Stimulated activated CD4-positive, alpha-beta T cell treated with anti-CD3 and anti-CD28 coated beads, Interleukin-15, amount 100 ng/mL, for 1 hour (primary cell): ENCODE measurements at places on chromosomes 12 and 14.
A peak's percentile ranks its signal among the peaks of the same experiment; 100 is the strongest.

DNA sequence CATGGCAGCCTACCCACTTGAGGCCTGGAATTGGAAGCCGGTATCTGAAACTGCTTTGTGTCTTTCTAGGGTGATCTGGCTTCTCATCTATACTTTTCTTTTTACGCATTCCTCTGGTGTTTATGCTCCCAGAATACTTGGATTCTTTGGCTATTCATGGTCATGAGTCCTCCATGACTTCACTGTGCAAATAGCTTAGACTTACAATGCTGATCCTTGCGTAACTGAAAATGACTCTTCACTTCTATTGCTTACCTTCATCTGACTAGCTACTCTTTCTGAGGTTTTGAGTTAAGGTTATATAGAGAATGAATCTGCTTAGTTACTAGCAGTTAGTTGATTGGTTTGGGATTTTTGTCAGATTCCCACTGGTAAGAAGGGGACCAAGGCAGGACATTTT lies 121.7 kb upstream of the NOVA1 start:
- no peak for DNase-seq

DNA sequence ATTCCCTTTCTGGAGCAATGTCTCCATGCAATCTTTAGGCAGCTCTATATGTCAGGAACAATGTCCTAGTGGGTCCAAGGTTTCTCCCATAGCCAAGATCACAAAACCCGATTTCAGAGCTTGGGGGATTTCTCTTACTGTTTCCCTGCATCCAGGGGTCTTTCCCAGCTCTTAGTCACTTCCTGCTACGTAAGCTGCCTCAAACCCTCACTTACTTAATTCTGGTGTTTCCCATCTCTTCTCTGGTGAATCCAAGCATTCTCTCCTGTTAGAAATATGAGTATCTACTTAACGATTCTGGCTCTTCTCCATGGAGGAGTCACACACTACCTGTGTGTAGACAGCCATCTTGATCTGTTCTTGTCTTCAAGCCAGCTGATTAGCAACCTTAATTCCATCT lies 80.0 kb downstream of the IFNG-AS1 start:
- no peak for DNase-seq

GRCh38 chr12:34625116-34625515 lies 602.8 kb downstream of the ALG10 start:
- DNase-seq: no peak

GRCh38 chr12:50765095-50765911 lies 1.4 kb downstream of the ATF1 start:
- peak; percentile 3 for DNase-seq

DNA sequence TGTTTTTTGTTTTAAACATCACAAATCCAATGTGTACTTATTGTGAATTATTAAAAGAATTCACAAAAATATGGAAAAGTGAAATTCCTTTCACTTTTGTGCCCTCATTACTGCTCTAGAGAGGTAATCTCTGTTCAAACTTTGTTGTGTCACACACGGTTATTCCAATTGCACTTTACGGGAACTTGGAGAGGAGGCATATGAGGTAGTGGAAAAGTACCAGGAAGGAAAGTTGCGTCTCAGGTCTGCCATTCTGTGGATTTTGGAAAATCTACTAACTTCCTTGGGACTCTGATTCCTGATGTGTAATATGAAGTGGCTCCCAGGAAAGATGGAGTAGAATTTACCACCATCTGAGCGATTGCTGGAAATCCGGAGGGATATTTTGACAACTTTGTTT lies 90.9 kb upstream of the DCN start:
- no peak for DNase-seq

DNA sequence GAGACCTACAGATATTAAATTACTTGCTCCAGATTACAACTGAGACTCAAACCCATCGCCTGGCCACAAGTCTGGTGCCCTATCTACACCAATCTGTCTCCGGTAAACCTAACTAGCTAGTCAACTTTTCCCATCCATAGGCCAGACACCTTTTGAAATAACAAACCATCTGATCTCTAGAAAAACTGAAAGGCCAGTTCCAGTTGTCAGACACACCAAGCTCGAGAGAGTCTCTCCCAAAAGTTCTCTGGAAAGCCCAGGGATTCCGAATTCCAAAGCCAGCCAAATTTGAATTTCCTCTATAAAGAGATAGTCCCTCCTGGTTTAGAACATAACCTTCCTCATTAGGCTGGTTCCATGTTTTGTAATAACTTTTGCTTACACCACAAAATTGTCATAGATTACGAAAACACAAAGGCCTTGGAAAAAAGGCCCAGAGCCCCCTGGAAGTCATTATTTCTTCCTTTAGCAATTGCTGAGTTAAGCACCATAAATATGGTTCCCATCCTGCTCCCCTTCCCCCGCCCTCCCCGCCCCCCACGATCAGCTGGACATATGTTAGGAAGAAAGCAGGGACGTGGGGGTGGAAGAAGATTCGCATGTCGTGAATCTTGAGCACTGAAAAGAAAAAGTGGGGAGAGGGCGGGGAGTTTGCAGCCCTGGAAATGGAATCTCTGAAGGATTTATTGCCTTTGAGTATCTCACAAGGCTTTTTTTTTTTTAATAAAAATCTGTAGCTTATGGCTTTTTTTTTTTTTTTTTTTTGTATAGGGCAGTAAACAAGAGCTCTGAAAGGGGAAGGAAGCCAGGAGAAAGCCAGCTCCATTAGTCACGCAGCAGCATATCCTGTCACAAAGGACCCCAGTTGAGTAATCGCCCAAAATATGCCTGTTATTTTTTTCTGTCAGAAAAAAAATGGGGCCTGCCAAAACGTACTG lies 110.4 kb downstream of the ZFP36L1 start:
- no peak for DNase-seq

- DNase-seq: no peak
These were observed 208.6 kb downstream of the GALC start for GRCh38 chr14:87784386-87784785.

- DNase-seq: no peak
These were observed 179.6 kb upstream of the DIO2 start for GRCh38 chr14:80390906-80391305.

- DNase-seq: no peak
These were observed 264.6 kb downstream of the PAWR start for GRCh38 chr12:79426121-79426520.

GRCh38 chr14:106318700-106319099 lies 792.3 kb downstream of the TMEM121 start:
- DNase-seq: peak; percentile 46

DNA sequence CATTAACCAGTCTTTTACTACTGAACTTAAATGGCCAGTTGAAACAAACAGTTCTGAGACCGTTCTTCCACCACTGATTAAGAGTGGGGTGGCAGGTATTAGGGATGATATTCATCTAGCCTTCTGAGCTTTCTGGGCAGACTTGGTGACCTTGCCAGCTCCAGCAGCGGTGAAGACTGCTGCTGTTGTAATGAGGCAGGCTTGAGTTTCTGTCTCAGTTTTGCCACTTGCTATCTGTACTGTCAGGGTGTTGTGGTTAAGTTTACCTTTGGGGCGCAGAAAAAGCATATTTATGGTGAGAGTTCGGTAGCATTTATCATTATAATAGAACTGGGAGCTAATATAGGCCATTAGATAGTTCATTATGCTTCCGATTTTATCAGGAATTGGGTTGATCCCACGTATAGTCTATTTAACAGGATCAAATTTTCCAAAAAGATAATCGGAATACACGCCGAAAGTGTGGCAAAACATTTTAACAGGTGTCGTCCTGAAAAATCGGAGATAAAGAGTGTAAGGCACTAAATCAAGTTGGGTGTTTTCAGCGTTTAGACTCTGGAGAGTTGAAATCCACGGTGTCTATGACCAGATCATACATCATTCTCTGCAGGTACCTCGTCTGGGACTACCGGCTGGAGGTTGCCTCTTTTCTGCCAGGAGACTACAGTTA lies 688 bp upstream of the NECAP1 start:
- DNase-seq: no peak

DNA sequence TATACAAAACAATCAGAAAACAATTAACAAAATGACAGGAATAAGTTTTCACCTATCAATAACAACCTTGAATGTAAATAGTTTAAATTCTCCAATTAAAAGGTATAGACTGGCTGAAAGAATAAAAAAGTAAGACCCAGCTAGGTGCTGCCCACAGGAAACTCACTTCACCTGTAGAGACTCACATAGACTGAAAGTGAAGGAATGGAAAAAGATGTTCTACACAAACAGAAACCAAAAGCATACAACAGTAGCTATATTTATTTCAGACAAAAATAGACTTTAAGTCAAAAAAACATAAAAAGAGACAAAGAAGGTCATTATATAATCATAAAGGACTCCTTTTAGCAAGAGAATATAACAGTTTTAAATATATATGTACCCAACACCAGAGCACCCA lies 152.4 kb upstream of the PWP1 start:
- DNase-seq: no peak

- no peak for DNase-seq
These were observed 17.8 kb downstream of the IFNG-AS1 start for GRCh38 chr12:68007033-68007432.

DNA sequence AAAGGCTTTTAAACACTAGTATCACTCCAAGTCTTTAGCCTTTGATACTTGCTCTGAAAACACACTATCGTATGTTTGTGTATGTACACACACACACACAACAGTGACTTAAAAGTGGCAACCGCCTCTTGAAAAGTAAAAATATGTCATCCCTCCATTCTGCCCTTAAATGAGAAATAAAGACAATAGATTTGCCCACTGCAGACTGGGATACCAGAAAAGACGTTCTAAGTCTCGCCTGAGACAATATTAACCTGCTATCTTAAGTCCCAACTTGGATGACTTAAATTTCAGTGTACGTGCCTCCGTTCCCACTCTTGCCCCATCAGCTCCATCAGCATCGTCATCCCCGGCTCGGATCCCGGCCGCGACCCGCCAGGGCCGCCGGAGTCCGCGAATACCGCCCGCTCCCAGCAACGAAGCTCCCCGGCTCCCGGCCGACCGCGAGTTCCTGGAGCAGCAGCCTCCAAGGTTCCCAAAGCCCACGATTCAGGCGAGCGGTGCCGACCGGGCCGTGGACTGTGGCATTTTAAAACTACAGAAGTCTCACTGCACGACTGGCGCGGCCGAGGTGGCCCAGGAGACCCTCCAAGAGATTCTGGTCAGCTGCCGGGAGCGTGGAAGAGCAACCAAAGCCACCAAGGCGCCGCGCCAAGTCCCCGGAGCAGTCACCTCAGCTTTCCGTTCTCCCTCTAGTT lies 2.8 kb upstream of the ARID2 start:
- DNase-seq: peak; percentile 16

GRCh38 chr12:14846042-14846587 lies 2.8 kb upstream of the ART4 start:
- DNase-seq: no peak

DNA sequence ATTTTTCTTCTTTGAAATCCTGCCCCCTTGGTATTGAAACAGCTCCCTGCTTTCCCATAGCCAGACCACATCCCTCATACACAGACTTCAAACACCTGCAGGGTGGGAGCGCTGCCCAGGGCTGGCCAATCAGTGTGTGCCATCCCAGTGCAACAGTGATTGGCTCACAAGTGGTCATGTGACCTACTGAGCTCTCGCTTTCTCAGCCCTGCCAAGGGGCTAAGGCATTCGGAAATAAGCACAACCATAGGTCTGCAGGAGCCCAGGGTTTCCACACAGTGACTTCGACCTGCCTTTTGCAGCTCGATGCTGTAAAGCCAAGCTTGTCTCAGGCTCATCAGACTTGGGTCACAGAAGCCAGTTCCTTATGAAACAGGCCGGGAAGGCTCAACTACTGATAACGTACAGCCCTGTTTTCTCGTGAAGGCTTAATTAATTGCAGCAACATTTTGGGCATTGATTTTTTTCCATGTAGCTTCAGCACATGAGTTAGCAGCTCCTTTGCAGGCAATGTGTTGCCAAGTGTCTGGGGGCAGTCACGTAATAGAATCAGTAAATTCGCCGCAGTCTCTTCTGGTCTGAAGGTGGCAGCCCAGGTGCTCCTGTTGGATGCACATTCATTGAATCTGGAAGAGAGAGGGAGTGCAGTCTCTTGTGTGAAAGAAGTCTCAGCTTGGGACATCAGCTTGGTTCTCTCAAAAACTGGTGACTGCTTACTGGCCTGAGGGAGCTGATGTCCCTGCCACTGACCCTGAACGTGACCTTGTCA lies 1091.8 kb downstream of the AACS start:
- DNase-seq: no peak

DNA sequence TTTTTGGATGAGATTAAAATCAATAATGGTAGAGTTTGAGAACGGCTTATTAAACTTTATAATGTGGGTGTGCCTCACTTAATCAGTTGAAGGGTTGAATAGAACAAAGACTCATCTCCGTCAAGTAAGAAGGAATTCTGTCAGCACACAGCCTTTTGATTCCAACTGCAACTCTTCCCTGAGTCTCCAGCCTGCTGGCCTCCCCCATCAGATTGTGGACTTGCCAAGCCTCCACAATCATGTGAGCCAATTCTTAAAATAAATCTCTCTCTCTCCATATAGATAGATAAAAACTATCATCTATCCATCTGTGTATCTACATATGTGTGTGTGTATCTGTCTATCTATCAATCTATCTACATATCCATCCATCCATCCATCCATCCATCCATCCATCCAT lies 127.4 kb upstream of the BTG1 start:
- DNase-seq: no peak
